Activated CD4-positive, alpha-beta memory T cell treated with anti-CD3 and anti-CD28 coated beads for 36 hours (primary cell): ENCODE measurements at places on chromosomes 5 and 9.
A peak's percentile ranks its signal among the peaks of the same experiment; 100 is the strongest.

GRCh38 chr5:44659334-44659733 is 149.4 kb upstream of the MRPS30 start:
- no peak overlapping the region for H3K4me3 ChIP-seq
- DNase-seq = no peak
- no peaks in the 10 kb centered on the region for H3K36me3 ChIP-seq
- no peaks in the 10 kb centered on the region for H3K27me3 ChIP-seq

DNA sequence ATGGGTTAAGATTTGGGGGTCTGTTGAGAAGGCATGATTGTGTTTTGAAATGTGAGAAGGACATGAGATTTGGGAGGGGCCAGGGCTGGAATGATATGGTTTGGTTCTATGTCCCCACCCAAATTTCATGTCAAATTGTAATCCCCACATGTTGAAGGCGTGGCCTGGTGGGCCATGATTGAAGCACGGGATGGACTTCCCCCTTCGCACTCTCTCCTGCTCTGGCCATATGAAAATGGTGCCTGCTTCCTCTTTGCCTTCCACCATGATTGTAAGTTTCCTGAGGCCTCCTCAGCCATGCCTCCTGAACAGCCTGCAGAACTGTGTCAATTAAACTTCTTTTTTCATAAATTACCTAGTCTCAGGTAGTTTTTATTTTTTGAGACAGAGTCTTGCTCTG is 14.7 kb upstream of the NOTCH1 start:
- H3K27ac ChIP-seq = no peak overlapping the region
- H3K4me1 ChIP-seq = peaks cover 2% of the 10 kb centered on the region
- no peak for DNase-seq
- no peaks in the 10 kb centered on the region for H3K36me3 ChIP-seq

GRCh38 chr9:92035687-92036410 is 79.4 kb downstream of the SPTLC1 start:
- H3K27me3 ChIP-seq = no peaks in the 10 kb centered on the region
- no peak overlapping the region for H3K4me3 ChIP-seq
- no peaks in the 10 kb centered on the region for H3K4me1 ChIP-seq
- DNase-seq = no peak

- no peak overlapping the region for H3K4me3 ChIP-seq
- no peak overlapping the region for H3K27ac ChIP-seq
- DNase-seq = peak; percentile 13
- no peaks in the 10 kb centered on the region for H3K36me3 ChIP-seq
- H3K27me3 ChIP-seq = peaks cover 10% of the 10 kb centered on the region
Observed at GRCh38 chr9:79973627-79974026, 401.9 kb downstream of the TLE4 start.

- H3K4me1 ChIP-seq = no peaks in the 10 kb centered on the region
- H3K4me3 ChIP-seq = no peak overlapping the region
- H3K27ac ChIP-seq = no peak overlapping the region
- H3K36me3 ChIP-seq = no peaks in the 10 kb centered on the region
- DNase-seq = no peak
Observed at GRCh38 chr5:10102706-10103497, 146.8 kb downstream of the ATPSCKMT start.

DNA sequence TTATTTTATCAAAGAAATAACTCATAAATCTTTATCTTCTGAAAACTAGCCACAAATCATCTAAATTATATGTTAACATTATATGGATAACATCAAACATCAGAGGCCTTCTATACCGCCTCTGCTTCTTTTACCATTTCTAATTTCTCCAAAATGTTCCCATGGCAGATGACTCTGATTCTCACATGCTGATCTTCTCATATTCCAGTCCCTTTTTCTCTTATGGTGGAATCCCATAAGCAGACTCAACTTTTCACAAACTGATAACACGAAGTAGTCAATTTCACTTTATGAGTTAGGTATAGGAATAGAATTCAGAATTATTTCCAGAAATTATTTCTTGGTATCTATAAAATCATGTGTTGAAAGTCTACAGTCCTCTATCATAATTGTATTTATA is 212.3 kb downstream of the ENC1 start:
- no peaks in the 10 kb centered on the region for H3K36me3 ChIP-seq
- no peak for DNase-seq
- no peak overlapping the region for H3K4me3 ChIP-seq
- H3K4me1 ChIP-seq = no peaks in the 10 kb centered on the region
- no peak overlapping the region for H3K27ac ChIP-seq

GRCh38 chr5:14737291-14737690 is 72.8 kb downstream of the OTULIN start:
- no peak overlapping the region for H3K27ac ChIP-seq
- peaks cover 17% of the 10 kb centered on the region for H3K36me3 ChIP-seq
- H3K4me1 ChIP-seq = no peaks in the 10 kb centered on the region
- no peak for DNase-seq

DNA sequence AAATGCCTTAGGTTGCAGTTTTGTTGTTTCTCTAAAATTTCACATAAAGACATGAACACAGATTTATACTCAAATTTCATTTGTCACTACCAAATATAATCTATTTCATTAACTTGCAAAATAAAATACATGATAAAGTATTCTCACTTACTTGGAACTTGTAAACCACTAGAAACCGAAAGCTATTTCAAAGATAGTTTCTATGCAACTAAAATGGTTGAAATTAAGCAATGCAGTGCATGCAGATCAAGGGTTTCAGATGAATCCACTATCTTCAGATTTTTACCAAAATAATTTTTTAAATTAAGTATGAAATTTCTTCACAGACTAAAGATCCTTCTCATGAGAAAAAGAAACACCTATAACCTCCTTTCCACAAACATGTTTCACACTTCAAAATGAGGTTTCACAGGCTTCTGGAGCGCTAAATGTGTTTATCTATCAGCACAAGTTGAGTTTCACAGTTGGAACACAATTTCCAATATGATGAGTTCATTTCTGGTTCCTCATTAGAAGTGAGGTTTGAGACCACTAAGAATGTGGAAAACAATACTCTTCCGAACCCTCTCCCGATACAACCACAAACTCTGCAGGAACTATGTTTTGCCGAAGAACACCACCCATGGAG is 63.9 kb downstream of the EPB41L4A start:
- H3K4me3 ChIP-seq = no peak overlapping the region
- no peaks in the 10 kb centered on the region for H3K27me3 ChIP-seq
- DNase-seq = no peak
- H3K4me1 ChIP-seq = no peaks in the 10 kb centered on the region
- no peak overlapping the region for H3K27ac ChIP-seq
- no peaks in the 10 kb centered on the region for H3K36me3 ChIP-seq

GRCh38 chr5:173278172-173278571 is 43.2 kb upstream of the NKX2-5 start:
- no peaks in the 10 kb centered on the region for H3K36me3 ChIP-seq
- no peak for DNase-seq
- no peak overlapping the region for H3K27ac ChIP-seq

- peaks cover 22% of the 10 kb centered on the region for H3K27me3 ChIP-seq
- no peak for DNase-seq
- no peak overlapping the region for H3K4me3 ChIP-seq
- H3K36me3 ChIP-seq = no peaks in the 10 kb centered on the region
Observed at GRCh38 chr5:74643111-74643562, 2.6 kb upstream of the ENC1 start.

GRCh38 chr9:109926421-109926869 is 146.4 kb downstream of the PALM2AKAP2 start:
- peaks cover 1% of the 10 kb centered on the region for H3K27me3 ChIP-seq
- no peak overlapping the region for H3K4me3 ChIP-seq
- peaks cover 9% of the 10 kb centered on the region for H3K4me1 ChIP-seq

DNA sequence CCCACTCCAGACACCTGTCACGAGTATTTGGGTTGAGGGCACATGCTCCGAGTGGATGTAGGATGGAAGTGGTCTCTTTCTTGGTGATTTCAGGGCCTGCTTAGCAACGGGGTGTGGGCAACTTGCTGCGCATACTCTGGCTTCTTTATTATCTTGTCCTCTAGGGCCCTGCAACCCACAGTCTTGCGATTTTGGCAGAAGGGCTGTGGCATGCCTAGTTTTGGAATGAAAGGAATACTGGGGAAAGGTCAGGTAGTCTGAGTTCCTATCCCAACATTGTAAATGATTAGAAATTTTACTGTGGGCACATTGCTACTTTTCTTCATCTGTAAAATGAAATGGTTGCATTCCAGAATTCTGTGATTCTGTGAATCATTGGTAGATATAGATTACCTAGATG is 74.3 kb downstream of the ACTBL2 start:
- peaks cover 1% of the 10 kb centered on the region for H3K27me3 ChIP-seq
- H3K4me3 ChIP-seq = no peak overlapping the region
- H3K4me1 ChIP-seq = no peaks in the 10 kb centered on the region
- DNase-seq = no peak

- no peaks in the 10 kb centered on the region for H3K4me1 ChIP-seq
- no peak overlapping the region for H3K27ac ChIP-seq
- H3K27me3 ChIP-seq = no peaks in the 10 kb centered on the region
- no peak for DNase-seq
Observed at GRCh38 chr9:23567516-23568165, 258.4 kb downstream of the ELAVL2 start.

GRCh38 chr5:95392593-95393182 is 1.5 kb downstream of the FAM81B start:
- H3K4me1 ChIP-seq = no peaks in the 10 kb centered on the region
- no peak overlapping the region for H3K27ac ChIP-seq
- no peak overlapping the region for H3K4me3 ChIP-seq
- peaks cover 7% of the 10 kb centered on the region for H3K27me3 ChIP-seq

GRCh38 chr5:91018200-91018599 is 364.9 kb downstream of the ARRDC3 start:
- H3K27ac ChIP-seq = no peak overlapping the region

DNA sequence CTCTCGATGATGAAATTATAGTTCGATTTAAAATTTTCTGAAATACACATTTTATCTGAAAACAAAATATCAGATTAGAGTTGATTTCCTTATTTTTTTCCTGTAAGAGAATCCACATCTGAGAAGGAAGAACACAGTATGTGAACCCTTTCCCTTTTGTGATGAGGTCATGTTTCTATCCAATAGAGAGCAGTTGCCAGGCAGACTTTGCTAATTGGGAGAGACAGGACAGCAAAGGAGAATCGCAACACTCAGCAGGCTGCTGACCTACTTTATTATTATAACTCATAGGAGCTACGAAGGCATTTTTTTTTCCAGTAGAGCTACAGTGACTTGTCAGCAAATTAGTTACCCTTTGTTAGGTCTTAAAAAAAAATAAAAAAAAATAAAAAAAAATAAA is 242.1 kb downstream of the HCN1 start:
- H3K27ac ChIP-seq = no peak overlapping the region
- H3K36me3 ChIP-seq = no peaks in the 10 kb centered on the region

DNA sequence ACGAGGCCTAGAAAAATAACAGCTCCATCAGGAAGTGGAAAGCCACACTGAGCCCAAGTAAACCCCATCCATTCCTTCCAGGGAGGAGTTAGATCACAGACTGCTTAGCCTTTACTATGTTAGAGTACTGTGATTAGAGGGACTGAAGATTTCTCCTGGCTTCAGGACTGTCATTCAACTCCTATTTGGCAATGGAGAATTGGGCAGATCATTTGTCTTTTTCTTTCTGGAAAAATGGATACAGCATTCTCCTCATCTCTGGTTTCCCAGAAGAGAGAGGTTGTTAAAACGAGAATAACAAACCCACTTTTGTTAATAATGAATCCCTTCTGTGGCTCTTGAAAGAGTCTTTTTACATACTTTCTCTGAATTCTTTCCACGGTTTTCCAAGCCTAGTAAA is 150.4 kb downstream of the GABRB2 start:
- H3K27ac ChIP-seq = no peak overlapping the region
- H3K36me3 ChIP-seq = no peaks in the 10 kb centered on the region
- DNase-seq = no peak
- no peaks in the 10 kb centered on the region for H3K27me3 ChIP-seq
- H3K4me3 ChIP-seq = no peak overlapping the region

DNA sequence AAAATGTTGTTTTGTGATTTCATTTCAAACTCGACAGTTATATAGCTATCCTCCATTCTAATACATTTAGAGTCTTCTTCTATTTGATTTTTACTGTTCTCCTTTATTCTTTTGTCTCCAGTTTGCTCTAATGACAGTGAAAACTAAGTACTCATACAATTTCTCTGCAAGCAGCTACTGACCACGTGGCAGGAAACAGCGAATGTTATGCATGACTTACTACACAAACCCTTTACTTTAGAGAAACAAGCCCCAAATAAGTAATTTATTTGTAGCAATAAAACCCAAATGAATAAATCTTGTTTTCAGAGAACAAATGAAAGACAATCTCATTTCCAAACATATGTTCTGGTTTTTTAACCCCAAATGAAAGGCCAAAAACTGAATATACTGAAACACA is 41.9 kb downstream of the CDH6 start:
- no peak overlapping the region for H3K4me3 ChIP-seq
- H3K27ac ChIP-seq = no peak overlapping the region
- DNase-seq = no peak
- H3K27me3 ChIP-seq = peaks cover 9% of the 10 kb centered on the region

DNA sequence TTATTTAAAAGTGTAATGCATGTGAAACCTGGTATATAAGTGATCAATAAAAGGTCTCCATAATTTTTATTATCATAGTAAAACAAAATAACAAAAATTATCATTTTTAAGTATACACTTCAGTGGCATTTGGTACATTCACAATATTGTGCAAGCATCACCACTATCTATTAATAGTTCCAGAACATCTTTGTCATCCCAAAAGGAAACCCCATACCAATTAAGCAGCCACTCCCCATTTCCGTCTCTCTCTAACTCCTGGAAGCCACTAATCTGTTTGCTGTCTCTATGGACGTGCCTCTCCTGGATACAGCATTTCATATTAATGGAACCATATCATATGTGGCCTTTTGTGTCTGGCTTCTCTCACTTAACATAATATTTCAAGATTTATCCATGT is 7.6 kb downstream of the OLFML2A start:
- DNase-seq = no peak
- no peaks in the 10 kb centered on the region for H3K36me3 ChIP-seq
- no peak overlapping the region for H3K4me3 ChIP-seq

DNA sequence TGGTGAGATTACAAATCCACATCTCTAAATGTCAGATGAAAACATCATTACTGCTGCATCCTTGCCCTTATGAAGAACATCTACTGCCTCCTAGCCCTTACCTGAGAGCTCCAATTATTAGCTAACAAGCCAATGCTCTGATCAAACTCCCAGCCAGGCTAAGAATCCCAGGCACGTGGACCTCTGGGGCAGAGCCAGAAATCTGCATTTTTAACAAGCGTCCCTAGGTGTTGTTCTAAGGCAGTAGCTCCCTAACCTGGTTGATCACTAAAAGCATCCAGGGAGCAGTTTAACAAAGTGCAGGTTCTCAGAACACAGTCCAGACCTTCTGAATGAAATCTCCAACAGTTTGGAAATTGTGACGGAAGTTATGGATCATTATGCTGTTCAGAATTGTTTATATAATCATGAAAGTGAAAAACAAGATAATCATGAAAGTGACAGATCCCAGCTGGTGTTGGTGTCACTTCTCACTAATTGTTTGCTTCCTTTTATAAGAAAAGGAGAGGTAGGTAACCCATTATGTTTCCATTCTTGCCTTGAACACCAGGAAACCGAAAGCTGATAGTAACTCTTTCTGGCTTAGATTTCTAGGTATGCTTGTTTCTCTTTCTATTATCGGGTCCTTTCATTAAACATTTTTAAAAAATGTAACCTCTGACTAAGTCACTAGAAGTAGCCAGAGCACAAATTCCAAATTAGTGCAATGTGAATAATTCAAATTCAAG is 216.5 kb upstream of the NR4A3 start:
- H3K27ac ChIP-seq = no peak overlapping the region
- H3K4me1 ChIP-seq = peaks cover 5% of the 10 kb centered on the region
- peaks cover 14% of the 10 kb centered on the region for H3K27me3 ChIP-seq
- H3K36me3 ChIP-seq = no peaks in the 10 kb centered on the region

- H3K36me3 ChIP-seq = no peaks in the 10 kb centered on the region
- H3K27ac ChIP-seq = no peak overlapping the region
- no peak overlapping the region for H3K4me3 ChIP-seq
Observed at GRCh38 chr5:164980480-164980879, 1475.1 kb downstream of the MAT2B start.
